ENCODE measurements at places on chromosomes 16 and 17.

DNA sequence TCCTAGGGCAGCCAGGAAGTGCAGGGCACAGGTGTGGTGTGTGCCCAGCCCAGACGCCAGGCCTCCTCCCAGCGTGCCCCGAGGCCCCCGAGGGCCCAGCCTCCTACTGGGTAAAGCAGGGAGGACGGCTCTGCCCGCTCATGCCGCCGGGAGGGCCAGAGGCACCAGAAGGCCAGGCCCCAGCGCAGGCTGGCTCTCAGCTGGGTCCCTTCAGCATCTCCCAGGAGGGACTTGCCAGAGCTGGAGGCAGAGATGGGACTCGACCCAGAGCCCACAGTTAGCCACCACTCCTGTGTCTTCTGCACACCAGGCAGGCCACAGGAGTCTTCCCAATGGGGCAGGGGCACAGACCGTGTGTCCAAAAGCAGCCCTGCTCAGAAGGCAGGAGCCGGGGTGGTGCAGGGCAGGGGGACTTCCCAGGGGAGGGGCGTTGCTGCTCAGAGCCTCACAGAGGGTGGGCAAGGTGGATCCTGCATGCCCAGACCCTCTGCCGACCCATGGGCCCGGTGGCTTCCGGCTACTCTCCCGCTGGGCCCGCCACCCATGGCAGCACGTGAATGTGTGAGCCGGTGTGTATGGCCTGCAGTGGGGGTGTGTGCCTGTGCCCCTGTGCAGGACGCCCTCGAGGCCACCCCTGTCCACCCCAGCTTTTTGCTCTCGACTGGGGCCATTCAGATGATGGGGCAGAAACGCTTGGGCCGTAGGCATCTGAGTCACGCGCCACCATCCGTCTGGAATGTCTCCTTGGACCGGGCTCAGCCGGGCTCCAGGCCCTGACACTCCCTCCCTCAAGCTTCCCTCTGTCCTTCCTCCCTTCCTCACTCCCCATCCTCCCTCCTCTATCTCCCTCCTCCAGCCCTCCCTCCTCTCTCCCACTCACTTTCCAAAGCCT is 5.7 kb upstream of the ZNF469 start:
- DNase-seq = no peak
- H3K27me3 ChIP-seq = no peaks in the 10 kb centered on the region
- no peak overlapping the region for H3K27ac ChIP-seq
- no peak overlapping the region for H3K4me3 ChIP-seq
- H3K36me3 ChIP-seq = no peaks in the 10 kb centered on the region
- H3K4me1 ChIP-seq = no peaks in the 10 kb centered on the region

DNA sequence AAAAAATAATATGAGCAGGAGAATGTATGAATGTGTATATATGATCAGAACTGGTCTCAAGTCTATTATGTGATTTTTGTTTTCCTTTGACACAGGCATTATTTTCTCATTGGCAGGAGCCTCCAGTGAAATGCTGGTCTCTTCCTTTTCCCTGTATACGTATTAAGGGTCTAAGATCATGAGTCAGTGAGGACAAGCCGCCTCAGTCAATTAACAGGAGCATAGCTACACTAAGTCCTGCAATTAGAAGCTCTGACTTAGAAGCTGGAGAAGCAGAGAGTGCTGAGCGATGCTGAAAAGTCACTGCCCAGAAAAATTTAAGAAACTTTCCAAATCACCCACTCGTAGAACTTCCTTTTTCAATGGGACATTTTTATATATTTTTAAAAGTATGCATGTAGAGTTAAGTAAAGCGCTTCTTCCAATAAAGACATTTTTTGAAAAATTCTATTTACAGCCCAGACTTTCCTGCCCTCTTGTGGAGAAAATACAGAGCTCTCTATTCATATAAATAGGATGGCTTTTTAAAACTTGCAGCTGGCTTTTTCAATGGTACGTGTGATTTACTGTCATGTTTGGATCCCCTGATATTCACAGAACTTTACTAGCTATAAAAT is 70.2 kb upstream of the PSMD7 start:
- DNase-seq = no peak
- no peak overlapping the region for H3K4me3 ChIP-seq
- H3K27ac ChIP-seq = no peak overlapping the region

- no peak overlapping the region for H3K4me3 ChIP-seq
- no peak overlapping the region for H3K27ac ChIP-seq
- no peaks in the 10 kb centered on the region for H3K4me1 ChIP-seq
- no peaks in the 10 kb centered on the region for H3K27me3 ChIP-seq
- no peaks in the 10 kb centered on the region for H3K36me3 ChIP-seq
- no peak for DNase-seq
These were observed 40.1 kb upstream of the RHOT1 start for GRCh38 chr17:32102172-32102571.

GRCh38 chr17:17491546-17491988 is 4.6 kb downstream of the RASD1 start:
- no peaks in the 10 kb centered on the region for H3K27me3 ChIP-seq
- peak overlapping the region; percentile 10 for H3K27ac ChIP-seq
- H3K36me3 ChIP-seq = peaks cover 15% of the 10 kb centered on the region
- no peak for DNase-seq
- H3K4me3 ChIP-seq = no peak overlapping the region
